ENCODE measurements at places on chromosomes 13 and 19. TPM values are rescaled to one million over a fixed set of nuclear protein-coding genes. Genes with fewer than 3 reads are reported as not detected.

The FFAR1 gene
- not detected for total RNA-seq

- H3K27ac ChIP-seq: no peak overlapping the region
- no peaks in the 10 kb centered on the region for H3K4me1 ChIP-seq
- DNase-seq: no peak
- no peaks in the 10 kb centered on the region for H3K27me3 ChIP-seq
- no peaks in the 10 kb centered on the region for H3K36me3 ChIP-seq
- no peak overlapping the region for H3K4me3 ChIP-seq
Measured at GRCh38 chr13:25501231-25501630, 129.5 kb downstream of the ATP8A2 start.

- no peak overlapping the region for H3K27ac ChIP-seq
- no peaks in the 10 kb centered on the region for H3K27me3 ChIP-seq
- no peak for DNase-seq
- H3K4me3 ChIP-seq: no peak overlapping the region
Measured at GRCh38 chr13:57352114-57352513, 185.1 kb downstream of the PRR20E start.

DNA sequence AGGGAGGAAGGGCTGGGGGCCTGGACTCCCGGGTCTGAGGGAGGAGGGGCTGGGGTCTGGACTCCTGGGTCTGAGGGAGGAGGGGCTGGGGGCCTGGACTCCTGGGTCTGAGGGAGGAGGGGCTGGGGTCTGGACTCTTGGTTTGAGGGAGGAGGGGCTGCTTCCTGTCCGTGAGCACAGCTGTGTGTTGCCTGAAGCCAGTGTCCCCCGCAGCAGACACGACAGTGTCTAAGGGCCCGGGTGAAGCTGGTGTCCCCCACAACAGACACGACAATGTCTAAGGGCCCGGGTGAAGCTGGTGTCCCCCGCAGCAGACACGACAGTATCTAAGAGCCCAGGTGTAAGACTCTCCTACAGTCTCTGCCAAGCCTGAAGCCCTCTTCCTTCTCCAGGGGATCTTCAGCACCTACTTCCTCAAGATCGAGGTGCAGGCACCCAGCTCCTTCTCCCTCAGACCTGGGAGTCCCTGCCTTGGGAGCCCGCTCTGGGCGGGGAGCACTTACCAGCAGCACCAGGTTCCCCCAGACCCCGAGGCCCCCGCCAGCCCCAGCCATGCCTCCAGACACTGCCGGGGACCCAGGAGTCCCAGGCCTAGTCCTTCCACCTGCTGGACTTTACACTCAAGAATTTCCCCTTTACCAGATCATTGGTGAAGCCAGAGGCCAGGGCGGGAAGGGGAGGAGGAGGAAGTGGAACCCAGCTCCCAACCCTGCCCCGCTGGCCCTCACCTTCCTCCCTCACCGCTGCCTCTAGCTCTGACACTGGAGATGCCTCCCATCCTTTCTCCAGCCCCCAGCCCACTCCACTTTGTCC, at the start of gene PTPRH:
PTPRH (minus strand) TSS at position 622 of the 813 bp plus-strand sequence; CDS start at position 554, 68 bp downstream.
- peak; percentile 36 for DNase-seq
- no peaks in the 10 kb centered on the region for H3K36me3 ChIP-seq
- H3K4me1 ChIP-seq: peaks cover 26% of the 10 kb centered on the region
